ENCODE measurements at places on chromosomes 1 and 21.

- DNase-seq = no peak
These were observed 128.2 kb downstream of the EIF4G3 start for GRCh38 chr1:21048462-21048861.

DNA sequence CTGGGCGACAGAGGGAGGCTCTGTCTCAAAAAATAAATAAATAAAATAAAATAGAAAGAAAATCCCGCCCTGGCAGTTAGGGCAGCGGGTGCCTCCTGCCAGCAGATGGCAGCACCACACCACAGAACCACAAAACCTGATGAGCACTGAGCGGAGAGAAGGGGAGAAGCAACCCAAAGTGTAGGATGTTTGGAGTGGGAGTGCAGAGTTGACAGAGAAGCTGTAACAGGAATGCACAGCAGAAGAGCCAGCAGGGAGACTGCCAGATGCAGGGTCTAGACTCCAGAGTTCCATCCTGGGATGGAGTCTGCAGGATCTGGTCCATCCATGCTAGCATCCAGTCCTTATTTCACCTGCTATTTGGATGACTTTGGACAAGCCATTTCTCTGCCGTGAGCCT lies 29.7 kb upstream of the KIRREL1 start:
- no peak for DNase-seq

DNA sequence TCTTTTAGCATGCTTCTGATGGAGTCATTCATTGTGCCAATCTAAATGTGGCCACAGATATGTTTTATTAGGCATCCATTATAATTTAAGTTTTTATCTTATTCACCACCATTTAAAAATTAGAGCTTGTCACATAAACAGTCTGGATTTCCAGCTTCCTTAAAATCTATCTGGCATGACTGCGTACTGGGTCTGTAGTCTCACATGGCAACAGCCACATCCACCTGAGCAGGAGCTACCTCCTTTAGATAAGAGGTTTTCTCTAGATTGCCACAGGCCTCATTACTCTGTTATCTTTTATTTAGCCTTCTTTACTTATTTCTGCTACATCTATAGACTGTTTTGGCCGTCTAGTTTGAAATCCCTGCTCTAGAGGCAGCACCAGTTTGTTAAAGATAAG lies 29.1 kb downstream of the B3GALT2 start:
- no peak for DNase-seq

GRCh38 chr1:209402697-209403096 lies 180.8 kb upstream of the CAMK1G start:
- no peak for DNase-seq

GRCh38 chr21:32089766-32090165 lies 189.1 kb downstream of the MIS18A start:
- no peak for DNase-seq

- no peak for DNase-seq
These were observed 201.1 kb downstream of the PRDM2 start for GRCh38 chr1:13901039-13901438.

GRCh38 chr21:16124378-16125138 lies 394.8 kb downstream of the USP25 start:
- peak; percentile 86 for DNase-seq

DNA sequence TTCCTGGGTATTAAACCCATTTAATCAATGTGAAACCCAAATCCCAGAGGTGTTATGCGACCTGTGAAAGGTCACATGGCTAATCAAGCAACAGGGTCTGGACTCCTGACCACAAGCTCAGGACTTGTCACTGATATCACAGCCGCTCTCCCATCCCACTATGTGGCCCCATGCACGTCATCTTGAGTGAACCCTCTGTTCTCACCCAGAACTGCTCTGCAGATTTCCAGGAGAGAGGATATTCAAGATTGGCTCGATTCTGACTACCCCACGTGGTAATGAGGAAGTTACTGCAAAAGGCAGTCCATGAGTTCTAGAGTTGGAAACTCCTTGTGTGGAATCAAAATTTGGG lies 173.5 kb upstream of the ETV3 start:
- no peak for DNase-seq

- DNase-seq = no peak
These were observed 30.1 kb downstream of the PALMD start for GRCh38 chr1:99675994-99676393.
